M059J (cell line): ENCODE measurements at places on chromosomes 4 and X. TPM values are rescaled to one million over a fixed set of nuclear protein-coding genes. Genes with fewer than 3 reads are reported as not detected.

The AKAP14 gene
- total RNA-seq: not detected in 2 replicates

The SPOCK3 gene
- 0.20 and 0.81 TPM in 2 replicates for total RNA-seq

The SORCS2 gene
- total RNA-seq: 0.02 TPM in 1 of 2 replicates, not detected in the other

The FDCSP gene
- total RNA-seq: not detected in 2 replicates

The UBQLN2 gene
- total RNA-seq: 16.0 and 31.9 TPM in 2 replicates

The CENPVL2 gene
- not detected in 2 replicates for total RNA-seq

The GUCY1A1 gene
- total RNA-seq: 0.15 and 0.37 TPM in 2 replicates

DNA sequence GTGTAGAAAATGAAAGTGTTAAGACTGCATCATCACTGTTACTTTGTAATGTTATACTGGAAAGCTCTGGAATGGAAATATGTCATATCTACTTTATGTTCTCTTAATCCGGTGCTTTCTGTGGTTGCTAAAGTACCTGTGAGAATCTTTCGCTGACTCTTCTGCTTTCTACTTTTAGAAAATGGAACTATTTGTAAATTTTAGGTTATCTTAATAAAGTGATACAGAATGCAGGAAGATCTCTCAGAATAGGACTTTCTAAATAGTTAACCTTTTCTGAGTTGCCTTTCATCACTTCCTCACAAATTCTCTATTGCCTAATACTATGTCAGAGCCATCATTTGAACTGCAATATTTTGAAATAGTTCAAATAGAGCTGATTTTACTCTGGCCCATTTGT is 69.3 kb downstream of the BMP2K start:
- DNase-seq: no peak

GRCh38 chrX:134764202-134764785 is 106.0 kb upstream of the PLAC1 start:
- peak; percentile 44 for DNase-seq

- DNase-seq: peak; percentile 36
Measured at GRCh38 chr4:21885241-21885640, 63.3 kb downstream of the KCNIP4 start.

DNA sequence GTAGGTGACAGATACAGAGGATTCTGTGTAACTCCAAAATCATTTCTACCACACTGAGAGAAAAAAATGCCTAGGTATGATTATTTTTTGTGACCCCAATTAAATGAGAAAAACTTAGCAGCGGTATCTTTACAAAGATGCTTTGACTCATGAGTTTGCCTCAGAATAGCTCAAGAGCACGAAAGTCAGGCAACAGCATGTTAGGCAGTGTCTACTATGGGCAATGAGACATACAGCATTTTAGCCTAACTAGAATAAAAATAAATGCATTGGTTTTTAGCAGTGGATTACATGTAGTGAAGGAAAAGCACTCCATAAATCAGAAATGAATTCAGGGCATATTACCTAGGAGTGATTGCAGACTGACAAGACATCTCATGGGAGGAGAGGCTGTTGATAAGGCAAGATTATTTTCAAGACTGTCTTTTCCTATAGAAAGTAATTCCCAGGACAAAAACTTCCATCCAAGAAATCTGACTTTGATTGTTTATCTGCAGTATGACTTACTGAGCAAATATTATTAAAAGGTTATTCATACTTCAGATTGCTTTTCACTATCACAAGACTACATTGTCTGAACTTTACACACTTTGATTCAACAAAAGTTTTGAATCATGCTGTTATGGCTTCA is 3.6 kb downstream of the ANXA10 start:
- DNase-seq: no peak

DNA sequence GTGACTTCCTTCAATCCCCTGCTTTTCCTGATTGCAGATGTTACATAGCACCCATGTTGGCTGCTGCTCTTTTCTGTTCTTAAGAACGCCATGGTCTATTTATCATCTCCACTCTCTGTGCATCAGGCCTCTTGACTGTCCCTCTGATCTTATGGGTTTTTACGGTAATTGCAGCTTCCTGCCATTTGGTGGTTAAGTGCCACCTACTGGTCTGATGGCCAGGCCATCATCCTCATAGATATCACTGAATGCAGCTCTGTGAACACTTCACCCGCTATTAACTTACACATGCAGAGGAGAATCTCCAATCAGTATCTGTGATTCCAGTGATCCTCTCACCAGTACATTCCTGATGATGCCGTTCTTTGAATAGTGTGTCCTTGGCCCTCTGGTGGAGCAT is 382.4 kb downstream of the TRAM1L1 start:
- DNase-seq: peak; percentile 1

- DNase-seq: no peak
Measured at GRCh38 chr4:140054861-140055260, 99.1 kb downstream of the MAML3 start.

- DNase-seq: no peak
Measured at GRCh38 chrX:2427737-2428136, 73.0 kb downstream of the DHRSX start.

GRCh38 chr4:17636696-17637622 is 22.5 kb downstream of the MED28 start:
- peak; percentile 62 for DNase-seq

GRCh38 chr4:168119100-168119499 is 26.8 kb downstream of the ANXA10 start:
- DNase-seq: no peak

- DNase-seq: no peak
Measured at GRCh38 chrX:69101683-69102251, 63.5 kb downstream of the PJA1 start.

- DNase-seq: peak; percentile 71
Measured at GRCh38 chrX:118974908-118975671, 672 bp downstream of the LONRF3 start.

DNA sequence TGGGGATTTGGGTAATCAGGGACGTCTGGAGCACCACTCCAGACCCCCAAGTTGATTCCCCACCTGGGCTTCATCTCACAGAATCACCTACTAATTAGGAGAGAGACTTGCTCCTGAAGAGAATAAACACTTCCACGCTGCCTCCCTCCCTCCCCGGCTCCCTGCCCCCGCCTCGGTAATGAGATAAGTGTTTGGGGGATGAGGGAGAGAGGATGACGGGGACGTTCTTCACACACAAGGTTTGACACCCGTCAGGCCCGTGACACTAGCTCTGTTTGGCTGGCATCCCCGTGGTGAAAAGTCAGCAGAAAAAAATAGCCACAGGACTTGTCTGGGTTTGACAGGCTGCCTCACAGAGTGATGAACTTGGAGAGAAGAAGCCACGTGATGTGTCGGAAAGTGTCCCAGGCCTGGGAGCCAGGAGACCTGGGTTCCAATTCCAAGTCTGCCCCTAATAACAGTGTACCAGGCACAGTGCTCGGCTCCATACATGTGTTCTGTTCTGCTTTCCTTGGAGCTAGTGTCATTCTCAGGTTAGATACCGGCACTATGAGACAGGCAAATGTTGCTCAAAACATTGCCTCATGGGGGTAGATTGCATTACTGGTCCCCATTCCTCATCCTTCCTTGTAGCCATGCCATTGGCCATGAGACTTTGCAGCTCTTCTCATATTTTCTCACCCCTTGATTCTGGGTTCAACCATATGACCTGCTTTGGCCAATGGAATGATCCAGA is 578.0 kb downstream of the BCOR start:
- DNase-seq: no peak
